Activated CD8-positive, alpha-beta T cell treated with anti-CD3 and anti-CD28 coated beads for 36 hours (primary cell): ENCODE measurements at places on chromosomes 5 and 9. TPM values are rescaled to one million over a fixed set of nuclear protein-coding genes. Genes with fewer than 3 reads are reported as not detected.

The SLC31A1 gene
- 18.3 TPM for total RNA-seq

The SLC6A18 gene
- total RNA-seq: not detected

DNA sequence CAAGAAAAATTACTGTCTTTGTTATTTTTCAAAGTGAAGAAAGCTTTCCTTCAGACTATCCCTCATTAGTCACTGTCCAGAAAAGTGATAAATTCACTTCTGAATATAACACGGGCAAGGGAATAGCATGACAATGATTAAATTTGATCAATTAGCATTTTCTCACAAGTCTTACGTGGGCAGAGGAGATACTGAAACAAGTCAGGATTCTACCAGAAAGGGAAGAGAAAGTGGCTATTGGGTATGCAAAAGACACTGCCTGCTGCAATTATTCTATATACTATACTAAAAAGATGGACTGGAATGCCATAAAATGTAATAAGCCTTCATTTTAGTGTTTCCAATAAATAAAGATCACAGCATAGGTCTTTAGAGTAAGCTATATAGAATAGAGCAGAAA, 7.4 kb downstream of the COX7C start:
- peaks cover 5% of the 10 kb centered on the region for H3K27me3 ChIP-seq
- H3K36me3 ChIP-seq: peaks cover 25% of the 10 kb centered on the region
- H3K4me1 ChIP-seq: peaks cover 3% of the 10 kb centered on the region

DNA sequence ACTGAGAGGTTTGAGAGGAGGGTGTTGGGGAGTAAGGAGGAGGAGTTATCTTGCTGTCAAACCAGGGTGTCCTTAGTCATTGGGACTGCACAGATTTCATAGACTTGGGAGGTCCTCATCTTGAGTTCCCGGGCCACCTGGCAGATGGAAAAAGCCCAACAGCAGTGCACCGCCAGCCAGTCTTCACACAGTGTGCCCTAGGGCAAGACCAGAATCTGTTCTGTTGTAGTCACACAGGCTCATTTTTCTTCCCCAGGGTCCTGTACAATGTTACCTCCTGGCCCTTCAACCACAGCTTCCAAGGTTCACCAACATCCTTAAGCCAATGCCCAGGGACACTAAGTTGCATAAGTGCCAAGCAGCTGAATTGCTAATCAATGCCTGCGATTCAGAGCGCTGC, 21.0 kb downstream of the PLAC8L1 start:
- H3K27ac ChIP-seq: no peak overlapping the region
- peaks cover 5% of the 10 kb centered on the region for H3K27me3 ChIP-seq
- peaks cover 7% of the 10 kb centered on the region for H3K4me1 ChIP-seq
- no peak overlapping the region for H3K4me3 ChIP-seq
- no peak for DNase-seq

GRCh38 chr5:36442352-36442751, 140.7 kb upstream of the RANBP3L start:
- H3K4me3 ChIP-seq: no peak overlapping the region
- H3K27ac ChIP-seq: peak overlapping the region; percentile 1
- H3K36me3 ChIP-seq: no peaks in the 10 kb centered on the region
- H3K4me1 ChIP-seq: peaks cover 5% of the 10 kb centered on the region
- DNase-seq: no peak
